Activated CD4-positive, CD25-positive, alpha-beta regulatory T cell (primary cell): ENCODE measurements at places on chromosomes 13 and 19.
A peak's percentile ranks its signal among the peaks of the same experiment; 100 is the strongest.

GRCh38 chr19:2491130-2491801 lies 15.3 kb downstream of the GADD45B start:
- no peak for DNase-seq

GRCh38 chr13:76610819-76611415 lies 275.3 kb downstream of the KCTD12 start:
- no peak for DNase-seq

DNA sequence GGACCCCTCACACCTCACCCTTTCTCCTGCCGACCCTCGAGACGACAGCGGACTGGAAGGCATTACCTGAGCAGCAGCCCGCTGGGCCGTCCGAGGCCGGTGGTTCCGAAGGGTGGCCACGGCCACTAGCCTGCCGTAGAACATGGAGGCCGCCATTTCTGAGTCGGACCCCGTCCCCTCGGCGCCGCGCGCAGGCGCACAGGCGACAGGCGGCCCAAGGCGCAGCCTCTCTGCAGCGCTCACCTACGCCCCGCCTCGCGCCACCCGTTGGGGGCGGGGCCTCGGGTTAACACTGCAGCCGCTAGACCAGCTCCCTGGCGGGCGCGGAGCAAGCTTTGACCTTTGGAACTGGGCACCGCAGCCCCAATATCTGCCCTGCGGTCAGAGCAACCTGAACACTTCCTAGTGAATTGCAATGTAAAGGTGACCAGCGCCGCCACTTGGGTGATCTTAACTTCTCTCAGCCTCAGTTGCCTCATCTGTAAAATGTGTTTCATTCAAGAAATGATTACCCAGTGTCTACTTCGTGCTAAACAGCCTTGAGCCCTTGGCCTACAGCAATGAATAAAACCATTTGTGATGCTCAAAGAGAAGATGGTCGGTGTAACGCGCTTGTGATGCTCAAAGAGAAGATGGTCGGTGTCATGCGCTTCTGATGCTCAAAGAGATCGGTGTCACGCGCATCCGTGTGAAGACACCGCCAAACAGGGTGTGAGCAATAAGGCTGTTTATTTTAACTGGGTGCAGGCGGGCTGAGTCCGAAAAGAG lies at the start of gene SUCLA2:
Gene SUCLA2 (minus strand): TSS at position 160 of the 768 bp plus-strand sequence. CDS start 4 bp downstream, at position 156.
- DNase-seq = peak; percentile 83

DNA sequence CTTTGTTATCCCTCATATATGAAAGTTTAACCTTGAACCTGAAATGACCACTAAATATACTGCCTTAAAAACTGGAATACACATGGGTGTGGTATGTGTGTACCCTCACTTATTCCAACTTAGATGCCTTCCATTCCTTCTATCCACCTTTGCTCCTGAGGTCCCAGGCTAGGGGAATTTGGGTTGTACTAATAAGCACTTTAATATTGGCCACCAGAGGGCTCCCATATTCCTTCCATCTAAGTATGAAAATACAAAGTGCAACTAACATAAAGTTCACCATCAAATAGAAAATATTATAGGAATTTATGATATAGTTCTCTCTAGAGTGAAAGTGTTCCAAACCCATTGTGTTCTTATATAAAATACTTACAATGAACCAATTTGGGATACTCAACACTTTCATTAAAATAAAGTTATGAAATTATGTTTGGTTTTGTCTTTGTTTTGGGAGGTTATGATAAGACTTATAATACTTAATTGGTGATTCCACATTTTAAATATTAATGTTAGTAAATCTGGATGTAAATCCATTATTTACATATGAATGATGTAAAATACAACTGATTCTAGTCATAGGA lies 62.3 kb downstream of the ITGBL1 start:
- no peak for DNase-seq
